ENCODE measurements at places on chromosomes 16 and 17.

DNA sequence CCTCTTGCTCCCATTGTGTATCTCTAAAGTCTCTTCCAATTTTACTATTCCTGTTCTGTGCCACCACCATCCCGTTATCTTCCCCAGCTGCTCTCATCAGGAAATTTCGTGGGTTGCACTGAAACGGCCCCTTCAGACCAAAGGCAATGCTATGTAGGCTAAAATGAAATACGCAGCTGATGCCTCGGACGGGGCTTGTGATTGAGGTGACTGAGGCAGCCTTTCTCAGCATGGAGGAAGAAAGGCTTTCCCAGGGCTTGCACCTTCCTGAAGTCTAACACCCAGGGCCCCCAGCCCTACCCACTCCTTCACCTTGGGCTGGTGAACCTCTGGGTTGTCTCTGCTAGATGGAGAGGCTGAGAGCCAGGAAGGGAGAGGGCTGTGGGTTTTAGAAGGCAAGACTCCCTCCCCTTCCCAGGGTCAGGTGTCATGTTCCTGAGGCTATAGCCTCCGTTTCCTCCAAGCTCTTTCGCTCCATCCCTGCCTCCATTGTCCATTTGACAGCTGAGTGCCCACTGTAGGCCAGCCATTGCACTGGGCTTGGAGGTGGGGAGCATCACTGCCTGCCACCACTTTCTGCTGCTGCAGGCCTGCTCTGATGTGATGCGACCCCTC, 7.8 kb downstream of the CCDC200 start:
- no peak for DNase-seq

- DNase-seq, result no peak
Measured at GRCh38 chr17:7315570-7316235, 543 bp upstream of the GPS2 start.

- DNase-seq, result no peak
Measured at GRCh38 chr16:23499801-23500200, 10.5 kb downstream of the GGA2 start.

DNA sequence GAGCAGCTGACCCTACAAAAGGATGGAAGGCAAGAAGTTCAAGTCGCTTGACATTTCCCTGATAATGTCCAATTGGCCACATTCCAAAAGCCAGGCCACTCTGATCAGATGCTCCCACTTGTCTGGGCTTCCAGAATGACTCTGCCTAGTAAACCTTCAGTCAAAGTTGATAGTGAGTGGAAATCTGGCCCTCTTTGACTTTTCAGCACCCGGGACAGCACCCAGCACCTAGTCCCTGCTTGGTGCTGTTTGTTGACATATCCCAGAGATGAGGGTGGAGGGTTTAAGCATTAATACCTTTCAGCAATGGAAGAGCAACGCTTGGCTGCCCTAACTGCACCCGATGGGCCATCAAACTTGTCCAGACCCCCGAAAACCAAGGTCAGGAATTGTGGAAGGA, 131.3 kb downstream of the AIPL1 start:
- DNase-seq, result no peak

GRCh38 chr17:79630126-79630525, 19.3 kb upstream of the RBFOX3 start:
- no peak for DNase-seq

GRCh38 chr17:28702026-28702751, 9.5 kb downstream of the PROCA1 start:
- no peak for DNase-seq

DNA sequence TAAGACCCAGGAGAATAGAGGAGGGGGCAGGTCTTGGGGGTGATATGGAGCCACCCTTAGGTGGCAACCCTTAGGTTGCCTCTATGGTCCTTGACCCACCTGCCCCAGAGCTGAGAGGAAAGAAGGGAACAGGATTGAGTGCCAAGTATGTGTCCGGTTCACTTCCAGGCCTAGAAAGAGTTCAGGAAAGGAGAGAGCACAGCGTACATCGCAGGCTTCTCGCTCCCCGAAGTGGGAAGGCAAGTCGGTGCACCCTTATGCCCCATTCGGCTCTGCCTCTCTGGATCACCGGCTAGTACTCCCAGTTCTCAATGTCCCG, 631 bp downstream of the SP6 start:
- no peak for DNase-seq

- DNase-seq, result no peak
Measured at GRCh38 chr17:17696882-17697633, 15.8 kb downstream of the RAI1 start.

- no peak for DNase-seq
Measured at GRCh38 chr16:11819798-11820197, 22.7 kb upstream of the ZC3H7A start.

DNA sequence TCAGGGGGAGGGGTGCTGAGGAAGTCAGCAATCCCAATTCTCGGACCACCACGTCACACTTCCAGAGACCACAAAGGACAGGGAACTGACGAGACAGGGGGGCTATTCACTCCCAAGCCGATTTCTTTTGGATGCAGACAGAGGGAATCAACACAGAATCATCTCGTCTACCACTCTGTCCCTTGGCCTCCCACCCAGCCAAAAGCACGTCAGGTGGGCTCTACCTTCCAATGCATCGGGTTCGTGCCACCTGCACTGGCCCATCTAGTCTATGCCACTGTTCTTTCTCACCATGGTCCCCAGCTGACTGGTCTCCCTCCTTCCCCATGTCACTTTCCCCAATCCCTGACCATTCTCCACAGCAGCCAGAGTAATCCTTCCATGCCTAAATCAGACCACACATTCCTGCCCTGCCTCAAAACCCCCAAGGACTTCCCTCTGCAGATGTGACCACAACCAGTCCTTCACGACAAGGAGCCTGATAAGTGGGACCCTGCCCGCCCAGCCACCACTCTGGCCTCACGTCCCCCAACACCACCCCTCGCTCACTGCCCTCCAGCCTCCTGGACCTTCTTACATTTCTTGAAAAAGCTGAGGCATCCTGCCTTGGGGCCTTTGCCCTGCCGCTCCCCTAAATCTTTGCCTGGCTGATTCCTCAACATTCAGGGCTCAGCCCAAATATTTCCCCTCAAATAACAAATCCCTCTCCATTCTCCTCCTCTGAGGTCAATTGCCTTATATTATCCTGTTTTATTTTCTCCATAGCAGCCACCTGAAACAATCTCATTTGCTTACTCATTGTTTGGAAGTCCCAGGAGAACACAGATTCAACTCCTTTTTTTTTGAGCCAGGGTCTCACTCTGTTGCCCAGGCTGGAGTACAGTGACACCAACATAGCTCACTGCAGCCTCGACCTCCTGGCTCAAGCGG, 70.4 kb downstream of the IL21R start:
- no peak for DNase-seq

DNA sequence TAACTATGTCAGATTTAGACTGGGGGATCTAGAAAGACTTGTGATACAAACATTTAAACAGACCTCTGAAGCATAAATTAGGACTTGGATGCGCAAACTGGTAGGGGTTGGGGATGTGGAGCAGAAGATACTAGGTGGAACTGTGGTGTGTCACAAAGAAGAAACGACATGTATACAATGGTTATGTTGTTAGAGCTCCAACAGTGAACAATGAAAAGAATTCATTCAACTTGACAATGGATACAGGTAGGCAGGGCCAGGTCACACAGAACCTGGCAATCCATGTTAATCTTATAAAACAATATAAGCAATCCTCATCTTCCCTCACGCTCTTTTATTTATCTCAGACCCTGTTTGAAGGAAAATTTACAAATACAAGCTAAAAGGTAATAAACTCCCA, 102.0 kb downstream of the CDC27 start:
- DNase-seq, result no peak

DNA sequence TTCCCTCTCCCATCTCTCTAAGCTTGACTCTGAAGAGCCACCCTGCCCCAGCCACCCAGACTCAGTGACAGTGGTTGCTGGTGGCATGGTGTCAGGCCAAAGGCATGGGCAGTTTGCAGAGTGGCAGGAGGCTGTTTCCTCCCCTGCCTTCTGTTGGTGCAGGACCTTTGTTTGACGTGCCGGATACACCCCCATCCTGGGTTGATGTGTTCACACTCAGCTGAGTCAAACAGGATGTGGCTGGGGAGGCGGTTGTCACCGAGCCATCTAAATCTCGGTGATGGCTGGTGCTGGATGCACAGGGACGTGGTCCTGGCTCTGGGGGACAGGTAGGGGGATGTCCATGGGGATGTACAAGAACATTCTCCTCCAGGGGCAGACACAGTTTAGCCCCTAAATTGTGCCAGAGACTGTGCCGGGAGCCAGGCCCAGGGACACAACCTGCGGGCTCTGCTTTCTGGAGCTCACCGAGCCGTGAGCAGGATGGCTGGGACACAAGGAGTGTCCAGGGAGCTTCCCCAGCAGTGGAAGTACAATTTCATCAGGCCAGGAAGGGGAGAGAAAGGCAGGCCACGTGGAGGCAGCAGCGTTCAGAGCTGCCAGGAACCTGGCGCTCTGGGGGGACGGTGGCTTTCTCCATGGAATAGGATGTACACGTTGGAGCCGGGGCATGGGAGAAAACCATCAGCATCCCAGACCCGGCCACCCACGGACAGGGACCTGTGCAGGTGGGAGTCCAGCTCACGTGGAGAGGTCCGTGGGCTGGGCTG, 264.2 kb downstream of the SEC14L1 start:
- no peak for DNase-seq

- DNase-seq, result no peak
Measured at GRCh38 chr16:27800817-27801216, 250.9 kb downstream of the KATNIP start.

GRCh38 chr17:64387145-64387473, 3.6 kb downstream of the PECAM1 start:
- no peak for DNase-seq

Data from NCI-H524 (cell line).